Stimulated activated CD4-positive, alpha-beta T cell treated with anti-CD3 and anti-CD28 coated beads, Interleukin-15, amount 100 ng/mL, for 1 hour (primary cell): ENCODE measurements at places on chromosomes 16 and 17.

GRCh38 chr17:51493206-51493605 is 232.9 kb downstream of the UTP18 start:
- DNase-seq, result no peak

DNA sequence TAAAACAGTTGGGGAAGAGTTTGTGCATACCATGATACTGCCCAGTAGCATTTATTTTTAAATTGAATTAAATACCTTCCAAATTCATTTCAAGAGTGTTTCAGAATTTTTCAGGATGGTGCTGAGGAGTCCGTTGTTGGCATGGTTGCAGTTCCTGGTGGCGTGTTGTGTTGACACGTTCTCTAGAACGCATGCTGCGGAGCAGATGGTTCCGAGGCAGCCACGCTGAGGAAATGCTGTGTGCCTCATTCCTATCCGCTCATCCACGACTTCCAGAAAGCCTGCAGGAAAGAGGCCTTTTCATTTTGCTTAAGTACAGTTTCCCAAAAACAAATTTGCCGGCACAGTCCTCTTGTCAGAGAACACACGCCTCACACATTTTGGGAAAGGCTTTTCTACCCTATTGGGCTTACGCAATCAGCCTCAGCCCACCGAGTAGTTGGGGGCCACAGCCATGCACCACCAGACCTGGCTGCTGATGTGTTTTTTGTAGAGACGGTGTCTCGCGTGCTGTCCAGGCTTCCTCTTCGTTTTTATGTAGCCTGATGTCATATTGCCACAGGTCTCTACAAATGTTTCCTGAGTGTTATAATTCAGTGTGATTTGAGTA is 32.1 kb upstream of the IL17C start:
- DNase-seq, result no peak

DNA sequence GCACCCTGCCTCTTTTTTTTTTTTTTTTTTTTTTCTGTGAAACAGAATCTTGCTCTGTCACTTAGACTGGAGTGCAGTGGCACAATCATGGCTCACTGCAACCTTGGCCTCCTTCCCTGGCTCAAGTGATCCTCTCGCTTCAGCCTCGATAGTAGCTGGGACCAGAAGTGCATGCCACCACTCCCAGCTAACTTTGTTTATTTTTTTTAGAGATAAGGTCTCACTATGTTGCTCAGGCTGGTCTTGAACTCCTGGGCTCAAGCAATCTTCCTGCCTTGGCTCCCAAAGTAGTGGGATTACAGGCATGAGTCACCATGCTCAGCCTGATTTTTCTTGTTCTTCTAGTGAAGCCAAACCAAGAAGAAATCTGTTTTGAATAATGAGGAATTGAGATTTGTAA is 25.0 kb downstream of the CDK12 start:
- DNase-seq, result no peak

GRCh38 chr17:72137161-72137560 is 16.3 kb downstream of the SOX9 start:
- no peak for DNase-seq

DNA sequence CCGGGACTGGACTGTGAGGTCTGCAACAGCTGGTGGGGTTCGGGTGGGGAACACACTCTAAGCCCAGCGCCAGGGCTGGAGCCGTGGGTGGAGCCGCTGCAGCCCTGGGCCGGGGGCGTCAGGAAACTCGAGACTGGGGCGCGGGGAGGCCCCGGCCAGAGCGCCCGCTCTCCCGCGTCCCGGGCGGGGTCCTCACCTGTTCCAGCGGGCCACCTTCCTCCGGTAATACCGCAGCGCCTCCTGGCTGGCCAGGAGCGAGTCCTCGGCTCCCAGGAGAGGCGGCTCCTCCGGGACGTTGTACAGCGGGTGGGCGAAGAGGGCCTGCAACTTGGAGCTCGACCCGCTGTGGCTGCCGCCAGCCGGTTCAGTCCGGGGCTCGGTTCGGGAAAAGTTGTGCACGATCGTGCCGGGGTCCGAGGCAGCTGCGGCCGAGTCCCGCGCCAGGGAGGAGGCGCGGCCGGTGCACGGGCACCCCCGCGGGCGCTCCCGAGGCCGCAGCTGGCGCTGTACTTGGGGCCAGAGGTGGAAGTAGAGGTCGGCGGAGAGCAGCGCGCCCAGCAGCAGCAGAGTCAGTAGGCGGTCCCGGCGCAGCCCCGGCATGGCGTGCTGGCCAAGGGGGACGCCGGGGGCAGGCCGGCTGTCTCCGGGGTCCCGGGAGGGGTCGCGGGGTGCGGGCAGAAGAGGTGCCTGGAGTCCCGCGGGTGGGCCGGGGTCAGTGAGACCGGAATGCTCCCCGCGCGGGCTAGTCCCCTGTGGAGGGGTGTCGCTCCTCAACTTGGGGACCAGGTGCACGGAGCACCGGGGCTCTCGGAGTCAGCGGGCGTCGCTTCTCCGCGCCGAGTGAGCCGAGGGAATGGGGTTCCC is 868 bp downstream of the FAM20A start:
- DNase-seq, result no peak

DNA sequence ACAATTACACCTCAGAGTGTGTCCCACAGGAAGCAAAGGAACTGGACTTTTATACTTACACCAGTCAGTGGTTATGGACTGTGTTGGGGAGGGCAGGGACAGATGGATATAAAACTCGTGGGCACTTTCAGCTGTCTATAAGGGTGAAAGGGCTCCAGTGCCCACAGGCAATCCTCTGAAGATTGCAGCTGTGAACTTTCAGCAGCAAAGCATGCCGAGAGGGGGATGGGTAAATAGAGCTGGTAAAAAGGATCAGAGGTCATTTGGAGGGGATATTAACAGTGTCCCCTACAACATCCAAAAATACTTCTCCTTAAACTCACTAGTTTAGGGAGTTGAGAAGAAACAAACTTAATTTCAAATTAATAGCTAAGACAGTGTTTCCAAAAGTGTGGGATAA is 13.3 kb upstream of the RFWD3 start:
- DNase-seq, result no peak

GRCh38 chr16:30694926-30695693 is 3.9 kb upstream of the SRCAP start:
- no peak for DNase-seq

GRCh38 chr16:80197741-80198201 is 343.0 kb upstream of the DYNLRB2 start:
- no peak for DNase-seq

DNA sequence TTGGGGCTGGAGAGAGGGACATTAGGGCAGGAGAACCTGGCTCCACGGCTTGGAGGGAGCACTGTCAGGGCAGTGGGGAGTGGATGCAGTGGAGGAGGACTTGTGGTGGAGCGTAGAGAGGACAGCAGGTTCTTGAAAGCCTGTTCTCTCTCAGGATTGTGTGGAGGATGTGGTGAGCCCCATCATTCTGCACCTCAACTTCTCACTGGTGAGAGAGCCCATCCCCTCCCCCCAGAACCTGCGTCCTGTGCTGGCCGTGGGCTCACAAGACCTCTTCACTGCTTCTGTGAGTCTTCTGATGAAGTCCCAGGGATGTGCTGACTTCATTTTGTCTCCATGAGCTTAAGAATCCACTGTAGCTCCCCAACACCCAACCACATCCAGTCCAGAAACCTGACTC is 13.5 kb downstream of the COX6A2 start:
- no peak for DNase-seq

DNA sequence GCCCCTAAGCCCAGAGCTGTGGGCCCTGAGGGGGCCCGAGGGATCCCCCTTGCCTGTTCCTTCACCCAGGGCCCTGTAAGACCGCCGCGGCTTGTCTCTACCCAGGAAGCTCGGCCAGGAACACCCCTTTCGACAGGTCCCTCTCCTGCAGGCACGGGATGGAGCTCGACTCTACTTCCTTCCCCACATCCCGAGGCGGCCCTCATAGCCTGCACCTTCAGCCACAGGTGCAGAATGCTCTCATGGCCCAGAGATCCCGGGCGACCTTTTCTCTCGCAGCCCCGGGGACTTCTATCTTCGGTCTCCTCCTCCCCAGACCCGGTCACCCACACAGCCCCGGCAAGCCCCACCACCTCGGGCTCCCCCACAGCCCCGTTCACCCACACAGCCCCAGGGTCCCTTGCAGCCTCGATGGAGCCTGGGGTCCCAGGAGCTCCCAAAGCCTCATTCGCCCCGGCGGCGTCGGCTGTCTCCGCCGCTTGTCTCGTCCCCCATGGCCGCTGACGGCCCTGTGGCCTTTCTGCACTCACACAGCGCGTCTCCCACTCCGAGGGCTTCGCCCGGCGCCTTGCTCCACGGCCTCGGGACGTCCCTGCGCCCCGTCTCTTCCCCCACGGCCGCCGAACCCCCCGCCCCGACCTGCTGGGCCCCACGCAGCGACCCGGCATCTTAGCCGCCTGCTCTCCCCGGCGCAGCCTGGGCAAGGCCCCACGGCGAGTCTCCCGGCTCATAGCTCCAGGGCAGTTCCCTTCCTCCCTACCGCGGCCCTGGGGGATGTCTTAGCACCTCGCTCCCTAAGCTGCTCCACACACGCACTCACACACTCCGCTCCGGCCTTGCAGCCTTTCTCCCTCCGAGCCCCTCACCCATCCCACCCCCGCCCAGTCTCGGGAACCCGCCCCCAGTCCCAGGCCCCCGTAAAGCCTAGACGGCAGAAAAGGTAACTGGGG is 650 bp downstream of the KIAA0753 start:
- DNase-seq, result no peak

DNA sequence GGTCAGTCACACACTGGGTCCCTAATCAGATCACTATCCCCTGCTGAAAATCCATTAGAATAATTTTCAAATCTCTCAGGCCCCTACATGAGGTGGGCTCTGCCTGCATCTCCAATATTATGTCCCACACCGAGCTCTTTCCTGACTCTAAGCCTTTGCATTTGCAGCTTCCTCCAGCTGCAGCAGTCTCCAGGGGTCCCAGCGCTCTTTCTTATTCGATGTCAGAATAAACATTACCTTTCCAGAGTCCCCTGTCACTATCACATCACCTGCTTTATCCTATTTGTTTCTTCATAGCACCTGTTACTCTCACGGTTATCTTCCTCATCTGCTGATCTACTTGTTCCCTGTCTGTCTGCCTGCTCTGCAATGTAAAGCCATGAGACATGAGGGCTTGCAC is 57.3 kb upstream of the MON1B start:
- DNase-seq, result no peak

DNA sequence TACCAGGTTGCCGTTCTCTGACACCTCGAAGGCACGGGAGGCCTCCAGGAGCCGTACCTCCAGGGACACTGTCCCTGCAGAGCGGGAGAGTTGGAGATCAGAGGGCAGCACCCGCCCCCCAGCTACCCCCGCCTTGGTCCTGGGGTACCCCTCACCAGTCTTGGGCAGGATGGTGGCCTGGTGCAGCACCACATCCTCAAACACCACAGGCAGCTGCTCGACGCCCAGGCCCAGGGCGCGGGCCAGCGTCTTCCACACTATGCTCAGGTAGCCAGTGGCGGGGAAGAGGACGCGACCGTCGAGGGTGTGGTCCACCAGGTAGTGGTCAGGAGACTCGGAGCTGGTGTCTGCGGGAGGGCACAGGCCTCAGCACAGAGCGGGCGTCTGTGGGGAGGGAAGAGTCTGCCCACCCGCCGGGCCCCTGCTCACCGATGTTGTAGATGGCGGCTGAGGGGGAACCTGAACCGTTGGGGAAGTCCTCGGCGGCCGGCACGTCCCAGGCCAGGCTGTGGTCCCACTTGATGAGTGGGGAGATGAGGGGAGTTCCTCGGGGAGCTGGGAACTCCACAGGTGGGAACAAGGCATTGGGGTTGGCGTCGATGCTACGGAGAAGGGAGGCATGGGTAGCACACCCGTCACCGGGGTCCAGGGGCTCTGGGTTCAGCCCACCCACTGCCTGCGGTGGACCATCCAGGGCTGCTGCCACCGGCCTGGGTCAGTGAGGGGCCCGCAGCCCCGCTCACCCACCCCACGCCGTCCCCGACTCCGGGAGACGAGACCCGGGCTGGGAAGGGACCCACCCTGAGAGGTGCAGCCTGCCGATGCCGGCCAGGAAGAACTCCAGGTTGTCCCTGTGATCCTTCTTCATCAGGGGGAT is 9.8 kb downstream of the FASN start:
- no peak for DNase-seq

DNA sequence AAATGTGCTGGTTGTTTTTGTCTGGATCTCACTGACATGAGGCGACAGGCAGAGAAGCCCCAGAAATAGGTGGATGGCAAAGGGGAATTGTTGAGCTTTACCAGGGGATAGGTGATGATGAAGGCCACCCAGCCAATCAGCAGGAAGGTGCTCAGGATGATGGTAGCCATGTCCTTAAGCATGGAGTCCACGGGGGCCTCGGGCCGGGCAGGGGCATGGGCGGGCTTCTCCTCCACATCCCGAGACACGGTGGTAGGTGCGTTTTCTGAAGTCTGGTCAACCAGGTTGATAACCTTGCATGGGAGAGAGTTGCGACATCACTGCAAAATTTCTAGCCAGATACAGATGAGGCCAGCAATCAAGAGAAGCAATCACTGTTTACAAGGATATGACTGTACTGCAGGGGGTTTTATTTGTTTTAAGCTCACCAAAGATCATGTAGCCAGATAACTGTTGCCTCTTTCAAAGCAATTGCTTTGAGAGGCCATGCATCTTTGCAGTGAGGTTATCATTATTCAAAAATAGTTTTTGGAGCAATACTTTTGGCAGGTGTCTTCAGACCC is 37.3 kb upstream of the ICAM2 start:
- DNase-seq, result no peak

DNA sequence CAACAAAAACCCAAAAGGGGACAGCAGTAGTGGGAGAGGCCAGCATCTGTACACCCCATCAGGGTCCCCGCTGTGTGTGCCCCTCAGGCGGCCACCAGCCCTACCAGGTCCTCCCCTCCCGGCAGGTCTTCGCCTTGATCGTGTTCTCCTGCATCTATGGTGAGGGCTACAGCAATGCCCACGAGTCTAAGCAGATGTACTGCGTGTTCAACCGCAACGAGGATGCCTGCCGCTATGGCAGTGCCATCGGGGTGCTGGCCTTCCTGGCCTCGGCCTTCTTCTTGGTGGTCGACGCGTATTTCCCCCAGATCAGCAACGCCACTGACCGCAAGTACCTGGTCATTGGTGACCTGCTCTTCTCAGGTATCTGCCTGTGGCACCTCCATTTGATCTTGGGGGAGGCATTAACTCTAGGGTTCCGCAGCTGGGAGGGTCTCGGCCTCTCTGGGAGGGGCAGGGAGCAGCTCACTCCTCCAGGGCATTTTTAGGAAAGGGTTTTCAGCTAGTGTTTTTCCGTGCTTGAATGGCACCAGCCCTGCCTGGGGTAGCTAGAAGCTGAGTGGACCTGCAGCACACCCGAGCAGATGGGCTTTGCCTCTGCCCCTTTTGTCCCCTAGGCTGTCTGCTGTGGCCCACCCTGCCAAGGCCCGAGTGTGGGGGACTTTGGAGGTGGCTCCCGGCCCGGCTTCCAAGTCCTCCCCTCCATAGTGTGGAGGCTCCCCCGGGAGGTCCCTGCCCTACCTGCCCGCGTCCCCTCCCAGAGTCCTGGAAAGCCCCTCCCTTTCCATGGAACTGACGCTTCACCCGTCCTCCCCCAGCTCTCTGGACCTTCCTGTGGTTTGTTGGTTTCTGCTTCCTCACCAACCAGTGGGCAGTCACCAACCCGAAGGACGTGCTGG is 2.6 kb downstream of the SYNGR2 start:
- no peak for DNase-seq

GRCh38 chr16:23962001-23962400 is 126.2 kb downstream of the PRKCB start:
- DNase-seq, result no peak
